Urothelium cell line (cell line): ENCODE measurements at places on chromosomes 5 and 9.

DNA sequence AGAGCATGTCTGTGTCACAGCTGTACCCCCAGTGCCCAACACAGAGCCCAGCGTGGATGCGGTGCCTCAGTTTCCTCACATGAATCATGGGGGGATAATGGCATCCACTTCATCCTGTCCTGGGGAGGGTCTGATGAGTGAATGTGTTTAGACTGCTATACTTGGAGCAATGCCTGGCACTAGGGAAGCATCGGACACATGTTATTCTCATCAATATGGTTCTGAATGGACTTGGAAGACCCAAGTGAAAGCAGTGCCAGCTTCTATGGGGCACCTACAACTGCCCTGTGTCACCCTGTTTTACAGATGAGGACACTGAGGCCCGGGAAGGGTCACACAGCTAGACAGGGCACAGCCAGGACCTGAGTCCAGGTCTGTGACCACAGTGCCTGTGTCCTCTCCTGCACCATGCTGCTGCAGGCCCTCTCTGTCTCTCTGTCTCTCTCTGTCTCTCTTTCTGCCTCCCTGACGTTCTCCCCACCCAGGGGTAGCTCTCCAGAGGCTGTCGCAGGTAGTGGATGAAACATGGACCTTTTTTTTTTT lies 42.3 kb upstream of the NEK6 start:
- DNase-seq, result no peak

- DNase-seq, result no peak
Observed at GRCh38 chr9:137130176-137130755, 8.7 kb upstream of the GRIN1 start.

GRCh38 chr9:76191493-76191892 lies 202.7 kb downstream of the RFK start:
- DNase-seq, result no peak

- DNase-seq, result no peak
Observed at GRCh38 chr5:143249851-143250250, 153.6 kb downstream of the NR3C1 start.

- DNase-seq, result no peak
Observed at GRCh38 chr9:35994959-35995358, 37.0 kb upstream of the OR2S2 start.

DNA sequence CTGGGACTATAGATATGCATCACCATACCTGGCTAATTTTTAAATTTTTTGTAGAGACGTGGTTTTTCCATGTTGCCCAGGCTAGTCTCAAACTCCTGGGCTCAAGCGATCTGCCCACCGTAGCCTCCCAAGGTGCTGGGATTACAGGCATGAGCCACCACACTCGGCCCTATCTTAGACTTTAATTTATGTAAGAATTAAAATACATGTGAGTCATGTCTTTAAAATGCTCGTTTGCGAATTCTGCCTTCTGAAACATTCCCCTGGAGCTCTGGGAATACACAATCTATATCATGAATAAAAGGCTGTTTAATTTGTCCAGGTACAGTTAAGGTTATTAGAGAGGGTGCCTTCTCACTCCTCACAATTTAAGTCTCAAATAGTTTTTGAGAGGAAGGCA lies 32.8 kb downstream of the RHOBTB3 start:
- DNase-seq, result no peak

GRCh38 chr5:123097871-123098735 lies 9.1 kb downstream of the PRDM6 start:
- no peak for DNase-seq
